Fibroblast of lung (primary cell): ENCODE measurements at places on chromosomes 5 and 9.

- DNase-seq = no peak
These were observed 202.3 kb downstream of the LRRC70 start for GRCh38 chr5:62780888-62781287.

- DNase-seq = no peak
These were observed 3.7 kb upstream of the BAAT start for GRCh38 chr9:101388507-101388993.

DNA sequence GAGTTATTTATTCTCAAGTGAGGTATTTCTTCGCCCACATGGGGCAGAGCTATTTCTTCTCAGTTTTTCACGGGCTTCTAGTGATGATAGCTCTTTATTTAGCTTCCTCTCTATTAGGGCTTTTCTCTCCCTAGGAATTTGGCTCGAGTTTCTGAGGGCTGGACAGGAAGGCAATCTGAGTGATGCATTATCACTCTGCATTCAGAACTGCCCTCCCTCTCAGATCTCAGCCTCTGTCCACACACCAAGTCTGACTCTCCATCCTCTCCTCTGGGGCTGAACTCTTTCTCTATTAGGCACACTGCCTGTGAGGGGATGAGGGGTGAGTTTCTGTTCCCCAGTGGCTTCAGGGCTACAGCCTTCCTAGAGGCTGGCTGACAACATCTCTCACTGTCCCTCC is 14.9 kb upstream of the SCAMP1 start:
- DNase-seq = peak; percentile 23

GRCh38 chr9:110283751-110284150 is 27.4 kb upstream of the TXN start:
- DNase-seq = peak; percentile 19

GRCh38 chr5:67426961-67427849 is 230.6 kb upstream of the CD180 start:
- no peak for DNase-seq

DNA sequence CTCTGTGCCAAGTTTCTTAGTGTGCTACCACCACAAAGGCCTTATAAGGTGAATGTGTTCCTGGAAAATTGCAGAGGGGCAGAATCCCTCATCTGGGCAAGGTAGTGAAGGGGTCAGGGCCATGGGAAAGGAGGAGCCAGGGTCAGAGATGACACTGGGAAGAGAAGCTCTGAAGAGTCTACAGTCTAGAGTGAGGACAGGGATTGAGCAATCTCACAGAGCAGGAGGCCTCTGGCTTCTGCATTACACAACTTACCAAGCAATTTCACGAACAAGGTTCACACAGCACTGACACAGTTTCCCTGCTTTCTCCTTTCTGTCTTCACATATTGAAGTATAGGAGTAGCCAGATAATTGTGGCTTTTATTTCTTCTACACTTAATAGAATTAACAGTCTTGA is 24.5 kb upstream of the IDNK start:
- DNase-seq = no peak

- DNase-seq = no peak
These were observed 330.0 kb downstream of the ARRDC3 start for GRCh38 chr5:91052977-91053740.

DNA sequence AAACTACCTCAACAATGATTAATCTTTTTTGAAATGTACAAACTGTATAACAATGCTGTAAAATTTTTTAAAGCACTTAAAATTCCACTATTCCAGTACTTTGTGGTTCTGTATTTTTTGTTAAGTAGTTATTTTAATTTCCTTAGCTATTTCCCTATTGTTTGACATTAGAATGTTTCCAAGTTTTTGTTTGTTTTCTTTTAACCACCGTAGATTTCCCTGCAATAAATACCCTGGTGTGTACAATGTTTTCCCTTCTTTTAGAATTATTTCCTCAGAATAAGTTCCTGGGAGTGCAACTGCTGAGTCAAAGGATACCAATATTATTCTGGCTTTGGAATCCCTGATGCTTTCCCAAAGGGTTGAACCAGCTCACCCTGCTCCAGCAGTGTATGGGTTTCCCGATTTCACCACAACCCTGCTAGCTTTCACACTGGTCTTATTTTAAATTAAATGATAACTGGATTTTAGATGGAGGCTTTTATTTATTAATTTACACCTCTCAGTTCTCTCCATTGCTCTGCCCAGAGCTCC is 20.6 kb upstream of the ANGPTL2 start:
- no peak for DNase-seq

GRCh38 chr5:100832252-100833230 is 70.5 kb downstream of the ST8SIA4 start:
- DNase-seq = no peak

GRCh38 chr9:88952976-88953375 is 38.3 kb upstream of the S1PR3 start:
- DNase-seq = no peak
